CD4-positive, alpha-beta T cell (primary cell): ENCODE measurements at places on chromosomes 6 and 20.
A peak's percentile ranks its signal among the peaks of the same experiment; 100 is the strongest.

- no peak for DNase-seq
Observed at GRCh38 chr20:25274481-25274880, 26.6 kb downstream of the PYGB start.

DNA sequence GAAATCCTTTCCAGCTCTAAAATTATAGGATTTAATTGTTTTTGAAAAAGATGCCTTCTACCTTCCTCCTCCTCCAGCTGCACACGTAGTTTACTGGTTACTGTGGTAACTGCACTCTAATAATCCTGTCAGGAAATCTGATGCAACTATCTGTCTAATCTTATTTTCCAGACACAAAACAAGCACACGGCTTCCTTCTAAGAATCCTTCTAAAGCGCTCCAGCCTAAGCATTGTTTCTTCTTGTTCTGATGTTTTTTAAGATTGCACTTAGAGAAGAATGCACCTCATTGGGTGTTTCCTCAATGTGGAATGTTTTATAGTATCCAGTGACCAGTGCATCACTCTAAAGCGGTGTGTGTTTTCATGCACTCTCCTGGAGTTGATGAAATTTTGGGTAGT, 63.6 kb downstream of the CARMIL1 start:
- DNase-seq = no peak

DNA sequence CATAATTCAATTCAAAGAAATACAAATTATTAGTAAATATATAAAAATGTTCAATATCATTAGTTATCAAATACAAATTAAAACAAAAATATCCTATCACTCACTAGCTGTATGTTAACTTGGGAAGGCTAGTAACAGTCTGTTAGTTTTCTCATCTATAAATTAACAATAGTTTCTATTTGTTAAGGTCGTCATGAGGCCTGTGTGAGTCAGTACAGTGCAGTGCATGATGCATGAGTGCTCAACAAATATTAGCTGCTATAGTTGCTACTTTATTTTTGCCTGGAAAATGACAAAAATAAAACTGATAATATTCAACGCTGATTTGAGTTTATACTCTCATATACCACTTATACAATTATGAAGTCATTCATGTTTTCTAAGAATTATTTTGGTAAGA, 401.6 kb upstream of the RUNX2 start:
- DNase-seq = no peak

GRCh38 chr6:48041894-48042293, 69.1 kb downstream of the PTCHD4 start:
- DNase-seq = no peak

DNA sequence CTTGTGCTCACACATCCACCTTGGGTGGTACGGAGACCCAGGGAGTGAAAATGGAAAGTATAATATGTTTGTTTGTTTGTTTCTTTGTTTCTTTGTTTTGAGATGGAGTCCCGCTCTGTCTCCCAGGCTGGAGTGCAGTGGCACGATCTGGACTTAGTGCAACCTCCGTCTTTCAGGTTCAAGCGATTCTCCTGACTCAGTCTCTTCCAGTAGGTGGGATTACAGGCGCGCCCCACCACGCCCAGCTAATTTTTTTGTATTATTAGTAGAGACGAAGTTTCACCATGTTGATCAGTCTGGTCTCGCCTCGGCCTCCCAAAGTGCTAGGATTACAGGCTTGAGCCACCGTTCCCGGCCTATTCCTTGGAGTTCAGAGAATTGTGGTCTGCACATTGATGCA, 115.4 kb downstream of the TRIM27 start:
- no peak for DNase-seq

- peak; percentile 40 for DNase-seq
Observed at GRCh38 chr20:45311589-45312211, 3.6 kb upstream of the MATN4 start.

DNA sequence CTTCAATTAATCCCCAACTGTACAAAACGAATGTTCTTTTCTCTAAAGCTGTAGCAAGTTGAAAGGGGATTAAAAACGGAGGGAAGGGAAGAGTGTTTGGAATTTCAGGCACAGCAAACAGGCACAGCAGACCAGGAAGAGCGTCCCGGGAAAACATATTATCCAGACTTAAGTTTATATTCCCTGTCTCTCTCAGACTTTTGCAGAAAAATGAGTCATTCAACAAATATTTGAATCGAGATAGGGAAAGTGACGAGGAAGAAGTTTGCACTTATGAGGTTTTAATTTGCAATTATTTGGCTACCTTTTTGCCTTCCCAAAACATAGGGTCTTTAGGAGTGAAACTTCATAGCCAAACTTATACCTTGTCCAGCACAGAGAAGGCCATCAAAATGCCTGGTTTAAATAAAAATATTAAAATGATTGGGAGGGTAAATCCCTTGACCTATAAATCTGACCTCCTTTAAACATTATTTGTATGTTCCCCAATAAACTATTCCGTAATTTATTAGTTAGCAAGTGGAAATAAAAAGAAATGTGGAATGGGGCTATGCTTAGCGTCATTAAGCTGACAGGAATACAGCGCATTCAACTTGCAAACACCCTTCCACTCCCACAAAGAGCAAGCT, 16.0 kb downstream of the HFE start:
- no peak for DNase-seq

GRCh38 chr6:69871107-69871506, 4.8 kb downstream of the COL19A1 start:
- no peak for DNase-seq

GRCh38 chr20:22771706-22772105, 187.3 kb upstream of the FOXA2 start:
- no peak for DNase-seq
